ENCODE measurements at places on chromosomes 3 and 15.
A peak's percentile ranks its signal among the peaks of the same experiment; 100 is the strongest.

DNA sequence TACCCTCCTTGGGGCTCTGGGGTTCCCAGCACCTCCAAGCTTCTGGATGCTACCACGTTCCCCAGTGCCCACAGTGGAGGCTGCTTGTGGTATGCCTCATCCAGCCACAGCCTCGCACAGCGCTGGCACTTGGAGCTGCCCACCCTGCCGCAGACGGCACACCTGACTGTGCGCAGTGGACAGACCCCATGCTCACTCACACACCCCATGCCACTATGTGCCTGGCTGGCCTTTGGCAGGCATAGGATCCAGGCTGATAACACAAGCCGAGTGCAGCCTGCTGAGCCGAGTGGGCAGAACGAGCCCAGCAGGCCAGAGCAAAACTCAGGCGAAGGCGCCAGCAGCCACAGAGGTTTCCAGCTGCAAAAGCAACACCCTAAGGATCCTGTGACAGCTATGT, 311.5 kb downstream of the ULK4 start:
- DNase-seq, result no peak

- DNase-seq, result no peak
Observed at GRCh38 chr15:99113547-99114271, 8.8 kb downstream of the SYNM start.

DNA sequence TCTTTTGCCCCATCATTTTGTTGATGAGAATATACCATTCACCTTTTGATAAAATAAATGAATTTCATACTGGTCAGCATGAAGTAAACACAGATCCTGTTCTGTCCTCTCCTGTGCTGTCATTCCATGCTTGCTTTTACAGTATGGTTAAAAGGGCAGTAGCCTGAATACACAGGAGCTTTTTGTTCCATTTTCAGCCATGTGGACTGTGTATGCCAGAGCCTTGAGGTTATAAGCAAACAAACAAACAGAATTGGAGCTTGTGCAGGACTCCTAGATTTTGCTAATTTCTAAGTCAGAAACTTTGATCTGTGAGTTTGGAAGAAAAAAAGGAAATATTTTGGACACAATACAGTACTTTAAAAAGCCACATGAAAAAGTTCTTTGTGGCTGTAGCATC, 91.9 kb downstream of the LRRC28 start:
- no peak for DNase-seq

- DNase-seq, result no peak
Observed at GRCh38 chr3:5116538-5116937, 5.6 kb upstream of the ARL8B start.

DNA sequence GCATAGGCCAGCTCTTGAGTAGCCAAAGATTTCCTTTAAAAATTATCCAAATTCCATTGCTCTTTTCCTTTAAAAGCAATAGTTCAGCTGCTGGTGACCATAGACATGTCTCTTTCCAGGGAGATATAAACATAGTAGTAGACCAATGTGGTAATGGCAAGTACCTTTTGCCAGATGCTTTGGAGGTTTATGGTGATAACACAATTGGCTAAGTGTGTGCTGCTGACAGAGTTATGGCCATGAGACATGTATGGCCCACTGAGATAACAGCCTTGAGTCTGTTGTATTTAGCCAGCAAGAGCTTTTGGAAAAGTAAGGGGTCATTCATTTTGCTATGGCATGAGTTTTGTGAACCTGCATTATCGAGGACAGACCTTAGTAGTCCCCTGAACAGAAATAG, 1146.8 kb downstream of the TUSC7 start:
- DNase-seq, result no peak

- DNase-seq, result no peak
Observed at GRCh38 chr3:167736264-167736787, 805 bp downstream of the SERPINI1 start.

DNA sequence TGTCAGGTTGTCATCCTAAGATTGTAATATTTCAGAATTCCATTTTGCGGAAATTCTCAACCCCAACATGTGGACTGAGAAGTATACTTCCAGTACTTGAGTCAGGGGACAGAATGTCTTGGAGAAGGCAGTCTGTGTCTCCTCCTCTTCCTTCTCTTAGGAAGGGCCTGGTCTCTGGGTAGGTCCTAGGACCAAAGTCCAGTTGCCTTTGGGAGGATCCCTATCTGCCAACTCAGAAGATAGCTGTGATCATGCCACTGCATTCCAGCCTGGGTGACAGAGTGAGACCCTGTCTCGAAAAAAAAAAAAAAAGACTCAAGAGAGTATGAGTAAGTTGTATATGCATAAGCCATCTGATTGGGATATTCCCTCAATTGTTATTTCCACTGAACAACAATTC, 23.9 kb upstream of the FAM3D start:
- no peak for DNase-seq

DNA sequence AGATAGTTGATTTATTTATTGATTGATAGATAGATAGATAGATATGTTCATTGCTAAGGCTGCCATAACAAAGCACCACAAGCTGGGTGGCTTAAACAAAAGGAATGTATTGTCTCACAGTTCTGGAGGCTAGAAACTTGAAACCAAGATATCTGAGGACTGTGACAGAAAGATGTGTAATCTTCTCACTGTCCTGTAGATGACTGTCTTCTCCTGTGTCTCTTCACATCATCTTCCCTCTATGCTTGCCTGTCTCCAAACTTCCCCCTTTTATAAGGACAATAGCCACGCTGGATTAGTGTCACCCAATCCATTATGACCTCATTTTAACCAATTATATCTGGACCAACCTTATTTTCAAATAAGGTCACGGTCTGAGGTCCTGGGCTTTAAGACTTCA, 40.9 kb downstream of the GNB4 start:
- no peak for DNase-seq

DNA sequence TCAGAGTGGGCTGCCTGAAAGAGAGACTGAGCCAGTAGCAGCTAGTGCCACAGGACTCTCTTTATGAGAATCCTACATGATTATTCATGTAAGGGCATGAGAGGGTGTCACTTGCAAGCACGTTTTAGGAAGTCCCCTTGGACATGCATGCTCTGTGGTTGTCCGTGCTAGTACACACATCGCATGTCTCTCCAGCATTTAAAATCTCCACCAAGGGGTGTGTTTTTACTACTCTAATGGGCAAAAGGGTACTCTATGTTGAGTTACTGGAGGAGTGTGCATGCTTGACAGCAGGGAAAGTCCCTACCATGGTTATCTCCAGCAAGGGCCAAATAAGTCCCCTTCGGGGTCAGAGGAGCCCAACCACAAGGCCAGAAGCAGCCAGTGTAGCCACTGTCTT, 70.7 kb downstream of the DCLK3 start:
- DNase-seq, result no peak

GRCh38 chr3:112560307-112560706, 1.5 kb downstream of the ATG3 start:
- DNase-seq, result no peak

GRCh38 chr15:32641517-32642059, at the start of gene SCG5:
TSS of gene SCG5 (plus strand) at chr15:32641710. CDS start at chr15:32643593, 1,883 bp downstream.
- DNase-seq, result peak; percentile 40

GRCh38 chr15:92000709-92001108, 147.2 kb downstream of the SLCO3A1 start:
- no peak for DNase-seq

DNA sequence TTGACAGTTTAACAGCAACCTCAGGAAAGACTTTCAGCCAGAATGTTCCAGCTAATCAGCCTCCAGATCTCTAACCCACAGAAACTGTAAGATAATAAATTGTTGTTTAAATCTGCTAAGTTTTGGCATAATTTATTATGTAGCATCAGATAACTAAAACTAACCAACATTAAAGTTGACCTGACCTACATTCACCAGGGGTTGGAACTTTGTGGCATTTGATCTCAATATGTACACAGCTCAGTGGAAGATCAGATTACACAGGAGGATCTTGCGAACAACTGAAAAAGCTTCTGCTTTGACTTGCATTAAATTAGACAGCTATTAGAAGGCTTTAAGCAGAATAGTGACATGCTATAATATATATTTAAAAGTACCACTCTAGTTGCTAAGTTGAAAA, 91.4 kb upstream of the POU1F1 start:
- no peak for DNase-seq

- DNase-seq, result no peak
Observed at GRCh38 chr3:183807209-183807728, 18.1 kb downstream of the MAP6D1 start.

GRCh38 chr15:57994221-57995049, 71.1 kb downstream of the ALDH1A2 start:
- DNase-seq, result no peak

DNA sequence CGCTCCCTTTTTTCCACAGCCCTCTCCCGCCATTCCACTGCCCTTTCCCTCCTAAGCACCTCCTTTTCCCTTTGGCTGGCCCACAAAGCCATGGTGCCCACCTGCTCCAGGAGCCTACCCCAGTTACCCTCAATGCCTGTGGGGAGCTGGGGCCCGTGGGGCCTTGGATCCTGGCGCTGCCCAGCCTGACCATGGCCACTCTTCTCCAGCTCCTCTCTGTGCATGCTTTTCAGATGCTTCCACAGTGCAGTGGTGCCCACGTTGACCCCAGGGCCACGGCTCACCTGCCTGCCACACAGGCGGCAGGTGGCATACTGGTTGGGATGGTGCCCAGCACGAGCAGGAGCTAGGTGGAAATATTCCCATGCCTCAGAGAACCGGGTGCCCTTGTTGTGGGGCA, 1.5 kb downstream of the ZBED2 start:
- no peak for DNase-seq

DNA sequence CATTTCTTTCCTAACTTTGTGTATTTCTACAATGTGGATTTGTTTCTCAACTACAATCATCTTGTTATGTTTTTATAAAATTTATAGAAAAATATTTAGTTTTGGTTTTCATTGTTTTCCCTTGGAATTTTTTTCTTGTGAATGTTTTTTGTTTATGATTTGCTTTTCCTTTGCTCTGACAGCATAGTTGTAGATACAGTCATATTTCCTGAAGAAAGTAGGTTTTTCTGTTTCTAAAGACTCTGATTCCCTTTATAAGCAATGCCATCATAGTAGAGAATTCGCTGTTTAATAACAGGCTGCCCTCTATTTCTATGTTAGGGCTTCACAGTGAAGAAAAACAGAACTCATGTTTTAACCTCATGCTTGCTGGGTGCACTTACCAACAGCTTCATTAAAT, 482.3 kb downstream of the ZBBX start:
- no peak for DNase-seq

GRCh38 chr3:15113471-15113870, 14.5 kb upstream of the RBSN start:
- DNase-seq, result no peak

DNA sequence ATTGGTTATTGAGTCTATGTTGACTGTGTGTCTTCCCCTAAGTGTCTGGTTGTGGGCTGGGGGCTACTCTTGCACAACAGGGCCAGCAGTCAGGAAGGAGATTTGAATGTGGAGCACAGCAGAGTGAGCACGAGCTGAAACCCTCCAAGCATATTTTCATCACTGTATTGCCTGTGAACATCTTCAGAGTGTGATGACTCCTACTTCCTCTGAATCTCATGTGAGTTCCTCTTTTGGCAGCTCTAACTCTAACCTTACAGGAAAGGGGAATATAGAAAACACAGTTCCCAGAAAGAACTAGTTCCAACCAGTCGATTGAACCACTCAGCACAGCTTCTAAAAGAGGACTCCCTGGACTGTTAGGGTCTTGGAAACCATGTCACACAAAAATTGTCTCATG, 211.6 kb downstream of the RAP2B start:
- no peak for DNase-seq

DNA sequence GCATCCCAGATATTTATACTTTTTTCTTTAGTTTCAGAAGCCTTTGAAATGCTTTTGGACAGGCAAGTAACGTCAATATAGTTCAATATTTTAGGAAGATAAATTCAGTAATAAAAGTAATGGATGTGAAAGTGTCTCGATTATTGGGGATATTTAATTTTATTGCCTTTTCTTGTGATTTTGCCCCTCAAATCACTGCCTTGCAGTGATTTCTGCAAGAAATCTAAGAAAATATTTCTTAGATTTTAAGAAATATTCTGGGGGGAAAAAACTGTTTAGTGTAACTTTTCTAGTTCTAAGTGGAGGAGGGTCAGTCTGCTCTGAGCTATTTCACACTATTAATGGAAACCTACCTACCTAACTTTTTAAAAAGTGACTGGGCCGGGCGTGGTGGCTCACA, 33.6 kb downstream of the MGA start:
- DNase-seq, result no peak

DNA sequence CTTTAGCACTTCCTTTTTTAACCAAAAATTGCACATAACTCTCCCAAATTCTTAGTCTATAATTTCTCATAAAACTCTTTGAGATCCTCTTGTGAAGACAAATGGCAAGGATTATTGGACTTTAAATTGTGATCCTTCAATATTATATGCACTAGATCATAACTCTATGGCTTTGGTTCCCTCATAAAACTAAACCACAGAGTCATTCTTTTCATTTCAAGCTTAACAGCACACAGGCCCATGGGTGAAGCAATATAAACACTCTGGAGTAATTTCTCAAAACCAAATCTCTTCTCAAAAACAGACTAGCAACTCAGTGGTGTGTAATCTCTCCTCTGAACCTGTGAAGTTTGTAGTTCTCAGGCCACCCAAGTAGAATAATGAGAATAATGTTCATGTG, 171.0 kb upstream of the NECTIN3 start:
- no peak for DNase-seq

DNA sequence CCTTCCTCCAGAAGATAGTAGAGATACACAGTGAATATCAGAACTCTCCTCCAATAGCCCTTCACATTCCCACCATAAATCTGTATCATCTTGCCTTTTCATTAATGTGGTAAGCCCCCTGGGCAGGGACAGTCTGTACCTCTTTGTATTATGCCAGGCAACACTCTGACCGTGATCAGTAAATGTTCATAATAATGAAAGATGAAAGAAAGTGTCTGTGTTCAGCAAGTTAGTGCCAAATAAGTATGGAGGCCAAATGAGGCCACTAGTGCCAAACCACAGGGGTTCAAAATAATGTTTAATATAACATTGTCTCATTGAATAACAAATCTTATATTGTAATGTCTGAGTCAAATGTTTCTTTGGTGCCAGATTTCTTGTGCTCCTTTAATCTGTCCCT, 104.3 kb downstream of the CMSS1 start:
- DNase-seq, result no peak

GRCh38 chr3:39803956-39804355, 5.5 kb upstream of the MYRIP start:
- DNase-seq, result no peak

GRCh38 chr3:149600634-149601033, 57.2 kb downstream of the WWTR1 start:
- DNase-seq, result peak; percentile 75

Data from Daoy (cell line).